ENCODE measurements at places on chromosomes 1 and 21.

DNA sequence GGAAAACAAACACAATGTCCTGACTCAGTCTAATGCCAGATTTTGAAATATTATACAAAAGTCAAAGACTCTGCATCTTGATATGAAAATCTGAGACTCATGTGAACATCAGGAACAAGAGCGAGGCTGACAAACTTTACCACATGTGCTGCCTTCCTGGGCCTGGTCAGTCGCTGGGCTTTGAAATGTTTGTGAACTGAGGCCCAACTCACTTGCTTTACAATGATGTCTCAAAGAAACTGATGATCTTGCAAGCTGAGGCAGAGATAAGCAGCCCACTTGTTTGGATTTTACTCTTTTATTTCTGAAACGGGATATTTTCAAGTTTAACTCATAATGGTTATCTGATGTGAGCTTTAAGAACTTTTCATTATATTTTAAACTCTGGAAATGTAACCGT is 2.1 kb downstream of the BCAR3 start:
- no peak for DNase-seq

DNA sequence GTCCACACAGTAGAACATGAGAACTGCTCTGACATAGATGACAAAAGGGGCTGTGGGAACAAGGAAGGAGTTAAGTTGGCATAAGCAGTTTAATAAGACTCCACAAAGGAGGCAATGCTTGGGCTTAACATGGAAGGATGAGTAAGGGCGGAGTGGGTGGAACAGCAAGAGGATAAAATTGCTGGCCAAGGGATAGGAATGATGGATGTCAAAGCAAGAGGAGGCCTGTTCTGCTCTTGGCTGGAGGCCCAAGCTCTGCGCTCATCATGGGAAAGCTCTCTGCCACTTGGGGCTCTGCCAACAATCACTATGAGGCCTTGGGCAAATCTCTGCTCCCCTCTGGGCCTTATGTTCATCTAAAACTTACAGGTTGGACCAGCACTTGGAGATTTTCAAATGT is 98.3 kb upstream of the CAMK1G start:
- peak; percentile 75 for DNase-seq

DNA sequence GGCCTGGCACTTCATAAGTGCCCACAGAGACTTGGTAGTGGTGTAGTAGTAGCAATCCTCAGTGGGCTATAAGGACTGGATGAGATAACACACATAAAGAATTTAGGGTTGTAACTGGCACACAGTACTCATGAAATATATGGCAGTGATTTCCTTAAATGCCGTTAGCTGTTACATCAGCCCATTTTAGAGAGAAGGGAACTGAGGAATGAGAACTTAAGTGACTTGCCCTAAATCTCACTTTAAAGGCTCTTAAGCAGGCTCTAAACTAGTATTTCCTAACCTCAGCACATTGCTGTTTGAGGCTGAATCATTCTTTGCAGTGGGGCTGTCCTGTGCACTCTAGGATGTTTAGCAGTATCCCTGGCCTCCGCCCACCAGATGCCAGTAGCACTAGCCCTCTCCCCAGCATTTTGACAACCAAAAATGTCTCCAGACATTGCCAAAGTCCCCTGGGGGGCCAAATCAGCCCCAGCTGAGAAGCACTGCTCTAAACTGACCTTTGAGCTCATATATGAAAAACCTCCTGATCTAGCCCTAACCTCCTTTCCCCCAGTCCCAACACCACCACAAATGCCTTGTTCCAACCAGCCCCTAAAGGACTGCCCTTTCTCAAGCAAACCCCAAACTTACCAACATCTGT is 11.6 kb downstream of the CAMK2N1 start:
- no peak for DNase-seq

DNA sequence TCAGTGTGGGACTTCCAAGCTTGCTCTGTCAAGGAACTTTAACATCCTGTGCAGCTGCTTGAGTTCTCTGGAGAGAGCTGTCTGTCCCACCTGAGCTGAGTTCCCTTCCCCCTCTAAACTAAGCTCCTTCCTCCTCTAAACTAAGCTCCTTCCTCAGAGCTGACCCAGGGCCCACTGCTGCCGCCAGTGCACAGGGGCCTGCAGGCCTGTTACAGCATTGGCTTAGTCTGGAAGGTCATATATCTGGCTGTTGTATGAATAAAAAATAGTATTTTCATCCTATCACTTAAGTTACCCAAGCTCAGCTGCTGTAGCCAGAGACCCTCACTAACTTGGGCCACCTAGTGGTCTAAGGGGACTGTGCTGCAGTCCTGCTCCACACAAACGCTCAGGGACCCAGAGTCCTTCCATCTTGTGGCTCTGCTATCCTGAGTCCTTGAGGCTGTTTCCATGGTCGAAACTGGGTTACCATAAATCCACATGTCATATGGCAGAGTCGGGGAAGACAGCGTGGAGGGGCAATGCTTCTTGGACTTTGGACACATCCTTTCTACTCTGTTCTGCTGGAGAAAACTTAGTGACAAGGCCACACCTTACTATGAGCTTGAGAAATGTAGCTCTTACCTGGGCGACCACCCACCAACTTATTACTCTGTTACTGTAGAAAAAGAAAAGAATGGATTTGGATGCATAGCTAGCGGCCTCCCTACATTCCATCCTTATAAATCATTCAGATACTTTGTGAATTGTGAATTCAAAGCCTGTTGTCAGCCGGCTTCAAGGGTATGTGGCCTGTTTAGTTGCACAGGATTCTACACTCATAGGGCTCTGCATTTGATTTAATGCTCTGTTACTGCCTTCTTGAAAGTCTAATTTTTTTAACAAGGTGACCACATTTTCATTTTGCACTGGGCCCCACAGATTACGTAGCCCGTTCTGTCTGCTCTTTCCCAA is 71.4 kb upstream of the GCLM start:
- no peak for DNase-seq

DNA sequence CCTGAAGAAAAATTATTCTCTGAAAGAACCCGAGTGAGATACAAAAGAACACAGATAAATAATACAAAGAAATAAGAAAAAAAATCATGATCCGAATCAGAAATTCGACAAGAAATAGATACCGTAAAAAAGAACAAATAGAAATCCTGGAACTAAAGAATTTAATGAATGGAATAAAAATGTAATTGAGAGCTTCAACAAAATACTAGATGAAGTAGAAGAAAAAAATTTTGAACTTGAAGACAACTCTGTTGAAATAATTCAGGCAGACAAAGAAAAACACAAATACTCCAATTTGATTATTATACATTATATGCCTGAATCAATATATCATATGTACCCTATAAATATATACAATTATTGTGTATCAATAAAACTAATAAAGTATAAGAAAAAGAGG is 4.8 kb upstream of the OR6F1 start:
- no peak for DNase-seq

DNA sequence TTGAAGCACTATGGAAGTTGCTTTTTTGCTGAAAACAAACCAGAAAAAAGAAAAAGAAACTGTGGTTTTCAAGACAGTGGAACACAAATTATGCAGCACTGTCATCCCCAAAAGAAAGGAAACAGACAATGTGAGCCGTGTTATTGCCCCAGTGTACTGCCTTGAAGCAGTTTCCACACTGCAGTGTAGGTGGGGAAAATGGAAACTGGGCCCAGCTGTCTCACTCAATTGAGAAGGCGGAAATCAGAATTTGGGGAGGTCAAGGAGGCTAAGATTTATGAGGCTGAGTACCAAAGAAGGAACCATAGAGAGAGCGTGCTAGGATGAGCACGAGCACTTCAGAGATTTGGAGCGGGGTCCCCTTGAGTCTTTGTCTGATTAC is 55.5 kb downstream of the MPZL1 start:
- DNase-seq, result no peak

GRCh38 chr1:2212532-2213491 is 15.3 kb upstream of the SKI start:
- DNase-seq, result peak; percentile 97

DNA sequence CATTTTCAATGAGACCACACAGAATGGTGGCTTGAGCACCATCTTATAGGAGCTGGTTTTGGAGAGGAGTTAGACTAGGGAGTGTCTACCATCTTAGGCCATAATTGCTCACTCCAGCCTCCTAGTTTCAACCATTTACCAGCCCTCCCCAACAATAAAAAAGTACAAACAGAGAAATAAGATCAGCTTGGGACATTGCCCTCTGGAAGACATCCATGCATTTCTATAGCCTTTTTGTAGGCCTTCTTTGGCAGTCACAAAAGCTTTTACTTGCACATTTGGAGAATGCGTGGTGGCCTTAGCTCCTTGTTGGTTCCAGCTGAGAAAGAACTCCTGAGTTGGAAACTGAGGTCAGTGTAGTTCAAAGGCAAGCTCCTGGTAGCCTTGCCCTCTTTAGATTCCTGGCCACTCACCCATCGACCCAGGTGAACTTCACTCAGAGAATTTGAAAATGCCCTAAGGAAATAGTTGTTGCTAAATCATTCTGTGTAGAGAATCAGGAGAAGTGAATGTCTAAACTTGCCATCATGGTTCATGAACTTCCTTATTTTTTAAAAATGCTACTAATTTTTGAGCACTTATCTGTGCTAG is 301.7 kb upstream of the PROX1 start:
- DNase-seq, result no peak

DNA sequence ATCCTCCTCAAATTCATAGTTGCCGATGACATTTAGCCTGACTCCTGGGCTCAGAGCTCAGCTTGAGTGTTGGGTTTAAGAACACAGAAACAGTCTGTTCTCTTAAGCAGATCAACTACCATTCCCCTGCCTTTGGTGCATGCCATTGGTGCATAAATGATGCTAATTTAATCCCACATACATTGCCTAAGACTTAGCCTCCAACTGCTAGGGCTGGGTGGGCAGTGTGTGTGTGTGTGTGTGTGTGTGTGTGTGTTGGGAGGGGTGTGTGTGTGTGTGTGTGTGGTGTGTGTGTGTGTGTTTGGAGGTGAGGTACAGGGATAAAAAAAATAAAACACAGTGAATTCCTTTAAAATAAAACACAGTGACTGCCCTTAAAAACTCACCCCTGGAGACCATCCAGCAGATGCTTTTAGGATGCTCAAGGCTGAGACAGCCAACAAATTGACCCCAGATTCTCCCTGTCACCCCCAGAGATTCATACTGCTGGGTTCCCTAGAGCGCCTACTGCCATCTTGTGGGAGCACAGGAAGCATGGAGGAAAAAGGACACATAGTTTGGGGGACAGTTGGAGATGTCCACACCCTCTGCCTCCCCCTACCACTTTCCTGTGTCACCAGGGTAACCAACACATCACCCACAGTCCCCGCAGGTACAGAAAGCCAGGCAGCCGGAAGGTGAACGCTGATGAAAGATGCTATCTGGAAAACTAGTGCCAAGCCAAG is 30.6 kb downstream of the KLHDC7A start:
- no peak for DNase-seq

DNA sequence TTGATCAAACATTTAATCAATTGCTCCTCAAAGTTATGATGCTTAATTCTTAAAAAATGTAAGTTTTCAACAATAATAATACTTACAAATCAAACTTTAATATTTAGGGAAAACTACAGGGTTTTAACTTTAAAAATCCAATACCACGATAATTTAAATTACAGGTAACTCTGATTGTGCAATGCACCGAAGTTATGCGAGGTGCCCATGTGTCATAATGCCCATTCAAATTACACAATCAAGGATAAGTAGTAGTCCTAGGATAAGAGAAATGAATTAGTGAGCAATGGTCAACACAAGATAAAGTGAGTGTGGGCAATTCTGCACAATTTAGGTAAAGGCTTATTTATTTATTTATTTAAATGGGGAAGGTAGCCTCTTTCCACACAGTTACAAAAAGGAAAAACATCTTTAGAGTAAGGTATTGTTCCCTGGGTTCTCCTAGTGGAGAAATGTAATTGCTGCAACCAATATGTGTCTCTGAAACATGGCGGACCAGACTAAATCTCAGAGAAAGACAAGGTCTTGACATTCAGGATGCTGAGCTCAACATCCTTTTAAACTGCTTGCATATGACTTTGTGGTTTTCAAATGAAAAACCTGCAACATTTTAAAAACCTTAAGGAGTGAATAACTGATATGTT is 164.2 kb downstream of the TTLL7 start:
- no peak for DNase-seq

DNA sequence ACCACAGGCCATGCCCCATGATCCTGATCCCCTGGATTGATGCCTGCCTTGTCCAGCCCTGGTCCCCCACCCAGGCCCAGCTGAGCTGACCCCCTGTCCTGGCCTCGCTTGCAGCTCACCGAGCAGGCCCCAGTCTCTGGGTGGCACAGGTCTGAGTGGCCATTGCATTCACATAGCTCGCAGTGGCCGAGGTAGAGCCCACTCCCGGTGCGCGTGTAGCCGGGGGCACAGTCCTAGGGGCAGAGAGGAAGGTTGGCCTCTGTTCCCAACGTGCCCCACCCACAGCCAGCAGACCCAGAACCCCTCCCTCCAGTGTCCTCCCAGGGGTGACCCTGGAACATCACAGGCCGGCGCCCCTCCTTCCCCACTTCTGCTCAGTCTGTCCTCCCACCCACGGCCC is 51.9 kb downstream of the LDLRAD2 start:
- DNase-seq, result no peak
